ENCODE measurements at places on chromosomes 1 and 21.

DNA sequence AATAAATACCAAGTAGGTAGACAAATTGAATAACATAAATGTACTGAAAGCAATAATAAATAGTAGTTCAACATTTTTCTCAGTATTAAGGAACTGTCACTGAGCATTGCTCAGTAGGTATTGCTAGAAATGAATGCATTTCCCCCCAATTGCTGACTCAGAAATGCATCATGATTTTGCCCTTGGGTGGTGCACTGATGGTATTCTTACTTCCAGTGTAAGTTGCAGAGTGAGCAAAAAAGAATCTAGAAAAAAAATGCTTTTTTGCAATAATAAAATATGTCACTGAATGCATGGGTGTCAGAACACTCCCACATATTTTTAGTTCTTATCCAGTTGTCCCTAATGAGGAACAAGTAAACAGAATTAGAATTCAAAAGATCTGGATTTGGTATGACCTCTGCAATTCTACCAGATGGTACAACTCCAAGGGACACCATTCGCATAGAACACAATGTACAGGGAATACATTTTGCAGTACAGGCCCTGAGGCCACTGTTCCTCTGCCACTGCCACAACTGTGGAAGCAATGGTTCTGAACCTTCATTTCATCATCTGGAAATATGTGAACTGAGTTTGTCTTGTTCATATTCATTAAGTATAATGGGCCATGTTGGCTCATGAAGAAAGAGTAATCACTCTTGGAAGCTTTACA, 78.0 kb downstream of the ATP6V1G3 start:
- DNase-seq: no peak

- DNase-seq: no peak
Measured at GRCh38 chr1:169052727-169053126, 53.8 kb upstream of the ATP1B1 start.

DNA sequence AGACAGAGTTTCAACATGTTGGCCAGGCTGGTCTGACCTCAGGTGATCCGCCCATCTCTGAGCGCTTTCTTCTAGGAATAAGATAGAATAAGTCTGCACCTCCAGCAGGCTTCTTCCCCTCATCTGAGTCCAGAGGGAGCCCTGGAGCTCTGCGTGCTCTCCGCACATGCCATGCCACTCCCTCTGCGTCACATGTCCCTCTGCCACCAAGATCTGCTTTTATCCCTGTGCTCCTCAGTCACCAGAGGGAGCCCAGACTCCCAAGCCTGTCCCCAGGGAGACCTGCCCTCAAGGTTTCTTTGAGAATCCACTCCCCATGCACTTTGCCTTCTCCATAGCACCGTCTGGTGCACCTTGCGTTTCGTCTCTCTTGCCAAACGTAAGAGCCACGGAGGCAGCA, 213.0 kb downstream of the CAMTA1 start:
- no peak for DNase-seq

- DNase-seq: no peak
Measured at GRCh38 chr1:25999041-25999800, 1.4 kb upstream of the PAFAH2 start.

- no peak for DNase-seq
Measured at GRCh38 chr21:29360799-29361765, 62.4 kb downstream of the BACH1 start.

- no peak for DNase-seq
Measured at GRCh38 chr1:57209495-57209894, 214.4 kb downstream of the DAB1 start.

- DNase-seq: no peak
Measured at GRCh38 chr21:45011911-45012661, 62.3 kb upstream of the ADARB1 start.

GRCh38 chr1:64920941-64921589, 45.3 kb downstream of the JAK1 start:
- no peak for DNase-seq

DNA sequence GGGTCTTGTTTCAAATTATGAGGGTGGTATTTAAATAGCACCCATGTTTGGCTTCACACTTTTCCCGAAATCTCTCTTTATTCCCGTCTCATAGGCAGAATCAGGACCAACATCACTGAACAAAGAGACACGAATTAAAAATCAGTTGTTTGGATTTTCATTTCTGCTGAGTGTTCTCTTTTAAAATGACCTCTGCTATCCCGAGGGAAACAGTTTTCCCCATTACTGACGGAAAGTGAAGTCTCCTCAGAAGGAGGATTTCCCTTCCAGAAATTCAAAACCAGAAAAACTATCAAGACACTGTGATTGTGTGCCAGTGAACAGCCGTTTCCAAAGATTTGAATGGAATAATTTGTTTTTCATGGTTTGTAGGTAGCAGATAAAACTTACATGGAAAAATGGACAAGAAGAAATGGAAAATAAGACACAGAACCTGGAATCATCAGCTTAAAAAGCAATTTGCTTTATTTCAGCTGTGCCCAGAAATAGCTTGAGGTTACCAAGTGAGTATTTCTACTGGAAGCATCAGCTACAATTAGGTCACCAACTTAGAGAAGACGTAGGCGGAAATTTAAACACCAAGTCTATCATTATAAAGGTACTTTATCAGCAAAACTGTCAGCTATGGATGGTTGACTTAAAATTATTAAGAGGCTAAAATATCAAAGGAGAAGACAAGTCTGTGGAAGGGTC, 68.5 kb downstream of the RUNX1 start:
- DNase-seq: no peak

GRCh38 chr1:170296642-170297041, 150.9 kb downstream of the NTMT2 start:
- DNase-seq: no peak

- no peak for DNase-seq
Measured at GRCh38 chr1:226798427-226799411, 59.6 kb upstream of the ITPKB start.

DNA sequence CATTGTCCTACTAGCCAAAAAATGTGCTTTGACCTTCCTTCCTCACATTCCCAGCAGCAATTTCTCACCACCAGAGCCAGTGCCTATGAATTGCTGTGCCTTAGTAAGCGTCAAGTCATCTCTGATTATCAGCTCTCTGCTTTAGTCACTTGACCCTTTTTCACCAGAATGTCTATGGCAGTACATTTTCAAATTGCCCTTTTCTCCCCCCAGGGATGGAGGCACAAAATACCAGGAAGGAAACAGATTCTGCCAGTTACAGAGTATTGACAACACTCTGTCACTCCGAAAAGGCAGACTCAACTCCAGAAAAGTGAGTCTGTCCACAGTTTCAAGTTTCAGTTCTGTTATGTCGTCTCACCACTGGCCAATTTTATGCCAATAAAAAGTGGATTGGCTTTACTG, 167.4 kb downstream of the TNFSF18 start:
- DNase-seq: no peak

DNA sequence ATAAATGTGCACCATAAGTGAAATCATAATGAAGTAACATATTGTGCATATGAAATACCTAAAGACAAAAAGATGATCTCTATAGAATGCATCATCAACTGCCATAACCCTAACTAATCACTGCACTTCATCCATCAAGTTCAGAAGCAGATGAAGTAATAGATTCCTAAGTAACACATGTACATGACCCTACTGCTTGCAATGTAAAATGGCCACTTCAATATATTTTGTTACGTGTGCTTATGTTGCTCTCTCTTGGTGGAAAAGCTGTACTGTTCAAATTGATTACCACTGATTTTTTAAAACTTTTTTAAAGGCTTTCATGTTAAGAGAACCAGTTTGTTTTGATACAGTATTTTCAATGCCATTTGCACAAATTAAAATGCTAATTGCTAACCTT, 141.8 kb downstream of the TTLL7 start:
- no peak for DNase-seq

DNA sequence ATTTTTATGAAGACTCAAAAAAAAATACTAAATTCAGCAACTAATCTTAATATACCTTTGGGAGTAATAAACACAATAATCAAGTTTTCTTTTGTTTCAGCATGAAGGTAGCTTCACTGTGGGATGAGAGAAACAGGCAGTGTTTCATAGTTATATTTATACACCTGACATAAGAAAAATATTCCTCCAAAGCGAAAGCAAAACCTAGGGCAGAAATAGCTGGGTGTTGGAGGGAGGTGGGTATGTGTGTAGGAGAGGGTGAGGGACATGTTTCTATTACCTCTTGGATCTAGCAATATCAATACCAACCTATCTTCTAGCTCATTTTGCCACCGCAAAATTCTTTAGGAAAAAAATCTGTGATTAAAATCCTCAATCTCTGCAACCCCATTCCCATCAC, 24.9 kb upstream of the MAN1A2 start:
- DNase-seq: no peak

DNA sequence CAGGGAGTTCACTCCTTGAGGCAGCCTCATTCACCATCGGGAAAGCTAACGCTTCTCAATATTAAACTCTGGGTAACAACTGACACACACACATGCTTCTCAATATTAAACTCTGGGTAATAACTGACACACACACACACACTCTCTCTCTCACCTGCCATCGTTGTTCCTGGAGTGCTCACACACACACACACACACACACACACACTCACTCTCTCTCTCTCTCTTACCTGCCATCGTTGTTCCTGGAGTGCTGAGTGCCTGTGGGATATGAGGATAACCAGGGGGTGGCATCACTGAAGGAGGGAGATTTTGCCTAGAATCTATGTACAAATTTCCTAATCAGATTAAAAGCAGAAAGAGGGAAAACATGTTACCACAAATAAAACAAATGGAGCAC, 17.1 kb upstream of the GUCA2A start:
- no peak for DNase-seq

GRCh38 chr1:193988885-193989284, 802.5 kb upstream of the B3GALT2 start:
- no peak for DNase-seq

GRCh38 chr1:228919914-228920313, 184.6 kb downstream of the RHOU start:
- no peak for DNase-seq

DNA sequence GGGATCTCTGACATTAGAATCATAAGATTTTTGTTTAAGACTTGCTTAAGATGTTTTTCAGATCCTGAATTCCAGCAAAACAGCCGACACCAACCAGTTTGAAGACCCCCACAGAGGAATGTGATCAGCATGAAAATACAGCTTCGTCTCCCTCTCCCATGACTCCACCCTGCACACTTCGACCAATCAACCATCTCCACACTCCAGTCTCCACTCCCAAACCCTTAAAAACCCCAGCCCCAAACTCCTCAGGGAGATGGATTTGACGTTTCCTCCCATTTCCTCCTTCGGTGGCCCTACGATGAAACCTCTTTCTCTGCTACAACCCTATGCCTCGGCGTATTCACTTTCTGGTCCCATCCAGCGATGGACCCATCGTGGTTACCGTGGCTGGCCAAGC, 30.1 kb upstream of the KIF26B start:
- DNase-seq: no peak

- no peak for DNase-seq
Measured at GRCh38 chr1:161549652-161550051, at the start of gene FCGR3A. Gene FCGR3A (minus strand): TSS chr1:161549818. CDS start chr1:161549736, 82 bp downstream.

GRCh38 chr1:227299688-227300087, 18.6 kb downstream of the CDC42BPA start:
- no peak for DNase-seq

- DNase-seq: no peak
Measured at GRCh38 chr1:82755191-82755590, 954.5 kb downstream of the ADGRL2 start.

- peak; percentile 63 for DNase-seq
Measured at GRCh38 chr1:228087771-228088251, 5.3 kb downstream of the ARF1 start.

DNA sequence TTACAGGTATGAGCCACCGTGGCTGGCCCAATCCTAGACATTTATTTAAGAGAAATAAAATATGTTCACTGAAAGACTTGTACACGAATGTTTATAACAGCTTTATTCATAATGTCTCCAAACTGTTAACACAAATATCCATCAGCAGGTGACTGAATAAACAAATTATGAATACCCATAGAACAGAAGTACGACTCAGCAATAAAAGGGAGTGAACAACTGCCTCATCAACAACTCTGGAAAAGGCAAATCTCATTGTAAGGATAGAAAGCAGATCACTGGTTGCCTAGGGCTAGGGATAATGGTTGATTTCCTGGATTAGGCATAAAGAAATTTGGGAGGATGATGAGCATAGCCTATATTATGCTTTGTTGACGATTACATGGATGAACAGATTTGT, 41.7 kb downstream of the GABPA start:
- DNase-seq: no peak

GRCh38 chr1:30253361-30253760, 470.0 kb downstream of the MATN1 start:
- DNase-seq: no peak

- no peak for DNase-seq
Measured at GRCh38 chr1:4802024-4802423, 147.6 kb downstream of the AJAP1 start.

- no peak for DNase-seq
Measured at GRCh38 chr21:28758883-28759242, 233.8 kb downstream of the LTN1 start.

- no peak for DNase-seq
Measured at GRCh38 chr1:87449348-87449963, 120.8 kb downstream of the LMO4 start.

- DNase-seq: no peak
Measured at GRCh38 chr21:41209016-41209619, 41.2 kb downstream of the BACE2 start.

- DNase-seq: no peak
Measured at GRCh38 chr1:59354709-59355337, 57.9 kb downstream of the FGGY start.

DNA sequence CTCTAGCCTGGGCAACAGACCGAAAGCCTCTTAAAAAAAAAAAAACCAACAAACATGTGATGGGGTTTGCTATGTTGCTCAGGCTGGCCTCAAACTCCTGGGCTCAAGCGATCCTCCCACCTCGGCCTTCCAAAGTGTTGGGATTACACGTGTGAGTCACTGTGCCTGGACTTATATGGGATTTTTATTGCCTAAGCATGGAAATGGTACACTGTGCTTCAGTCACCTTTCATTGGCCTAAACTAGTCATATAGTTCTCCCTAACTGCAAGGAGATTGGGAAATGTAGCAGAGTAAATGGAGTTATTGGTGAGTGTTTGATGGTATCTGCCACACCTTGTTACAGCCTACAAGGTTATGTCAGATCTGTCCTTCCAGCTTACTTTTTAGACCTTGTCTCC, 17.2 kb upstream of the MEF2D start:
- no peak for DNase-seq

DNA sequence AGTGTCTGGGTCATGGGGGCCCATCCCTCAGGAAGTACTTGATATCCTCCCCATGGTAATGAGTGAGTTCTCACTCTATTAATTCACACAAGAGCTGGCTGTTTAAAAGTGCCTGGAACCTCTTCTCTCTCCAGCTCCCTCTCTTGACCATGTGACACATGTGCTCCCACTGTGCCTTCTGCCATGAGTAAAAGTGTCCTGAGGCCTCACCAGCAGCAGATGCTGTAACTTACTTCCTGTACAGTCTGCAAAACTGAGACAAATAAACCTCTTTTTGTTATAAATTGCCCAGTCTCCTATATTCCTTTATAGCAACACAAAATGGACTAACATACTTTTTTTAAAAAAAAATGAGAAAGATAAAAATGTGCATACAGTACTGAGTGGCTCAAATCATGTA, 24.0 kb downstream of the PUM1 start:
- DNase-seq: no peak

GRCh38 chr1:84701376-84701775, 11.1 kb upstream of the SSX2IP start:
- DNase-seq: no peak

Data from bone marrow (tissue), 2 donors.